ENCODE measurements at places on chromosomes 7 and 10.

DNA sequence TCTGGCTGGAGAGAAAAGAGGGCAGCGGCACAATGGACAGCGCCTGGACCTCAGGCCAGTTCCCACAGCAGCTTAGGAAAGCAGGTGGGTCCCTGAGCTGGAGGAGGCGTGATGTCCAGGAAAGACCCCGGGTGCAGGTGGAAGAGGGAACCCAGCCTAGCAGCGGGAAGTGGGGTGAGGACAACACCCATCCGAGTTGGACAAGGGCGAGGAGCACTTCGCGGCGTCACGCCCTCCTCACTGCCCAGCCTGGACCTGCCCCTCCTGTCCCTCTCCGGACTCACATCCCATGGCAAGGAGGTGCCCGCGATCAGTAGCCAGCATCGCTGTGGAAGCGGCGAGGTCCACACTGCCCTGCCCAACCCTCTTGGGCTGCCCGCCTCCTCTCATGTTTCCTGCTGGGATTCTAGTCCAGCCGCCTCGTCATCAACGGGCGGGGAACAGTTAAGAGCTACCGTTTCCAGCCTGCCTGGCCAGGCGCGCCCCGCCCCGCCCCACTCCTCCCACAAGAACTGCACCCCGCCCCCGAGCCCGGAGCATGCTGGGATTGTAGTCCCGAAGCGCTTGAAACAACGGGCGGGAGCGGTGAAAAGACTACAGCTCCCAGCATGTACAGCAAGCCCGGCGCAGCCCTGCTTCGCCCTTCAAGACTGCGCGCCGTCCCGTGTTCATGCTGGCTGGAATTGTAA, 930.6 kb upstream of the ZNF722 start:
- DNase-seq, result no peak

- no peak for DNase-seq
Measured at GRCh38 chr7:4960363-4960762, 1.4 kb upstream of the MMD2 start.

GRCh38 chr7:100215895-100216294, 3.9 kb upstream of the PVRIG start:
- no peak for DNase-seq

DNA sequence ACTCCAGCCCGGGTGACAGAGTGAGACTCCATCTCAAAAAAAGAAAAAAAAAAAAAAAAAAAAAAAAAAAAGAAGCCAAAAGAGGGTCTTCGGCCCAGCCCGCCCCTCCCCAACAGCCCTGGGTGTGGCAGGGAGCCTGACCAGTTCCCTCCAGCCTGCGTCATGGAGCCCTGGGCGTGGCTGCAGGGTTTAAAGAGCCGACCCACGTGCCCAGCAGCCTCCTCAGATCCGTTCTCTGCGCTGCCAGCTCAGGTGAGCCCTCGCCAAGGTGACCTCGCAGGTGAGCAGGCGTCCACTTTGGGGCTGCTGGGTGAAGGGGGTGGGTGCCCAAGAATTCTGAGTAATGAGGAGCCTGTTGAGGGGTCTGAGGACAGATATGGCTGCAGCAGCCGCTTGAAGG, at the start of gene FXYD4:
Gene FXYD4 (plus strand): TSS at position 219 of the 400 bp plus-strand sequence. CDS start 2,111 bp downstream, outside the sequence.
- DNase-seq, result no peak

GRCh38 chr10:18738835-18739234, 79.6 kb downstream of the ARL5B start:
- no peak for DNase-seq

DNA sequence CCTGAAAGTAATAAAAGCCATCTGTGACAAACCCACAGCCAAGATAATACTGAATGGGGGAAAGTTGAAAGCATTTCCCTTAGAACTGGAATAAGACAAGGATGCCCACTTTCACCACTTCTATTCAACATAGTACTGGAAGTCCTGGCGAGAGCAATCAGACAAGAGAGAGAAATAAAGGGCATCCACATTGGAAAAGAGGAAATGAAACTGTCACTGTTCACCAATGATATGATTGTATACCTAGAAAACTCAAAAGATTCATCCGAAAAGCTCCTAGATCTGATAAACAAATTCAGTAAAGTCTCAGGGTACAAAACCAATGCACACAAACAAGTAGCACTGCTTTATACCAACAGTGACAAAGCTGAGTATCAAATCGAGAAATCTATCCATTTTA, 581.7 kb upstream of the TEX47 start:
- no peak for DNase-seq

DNA sequence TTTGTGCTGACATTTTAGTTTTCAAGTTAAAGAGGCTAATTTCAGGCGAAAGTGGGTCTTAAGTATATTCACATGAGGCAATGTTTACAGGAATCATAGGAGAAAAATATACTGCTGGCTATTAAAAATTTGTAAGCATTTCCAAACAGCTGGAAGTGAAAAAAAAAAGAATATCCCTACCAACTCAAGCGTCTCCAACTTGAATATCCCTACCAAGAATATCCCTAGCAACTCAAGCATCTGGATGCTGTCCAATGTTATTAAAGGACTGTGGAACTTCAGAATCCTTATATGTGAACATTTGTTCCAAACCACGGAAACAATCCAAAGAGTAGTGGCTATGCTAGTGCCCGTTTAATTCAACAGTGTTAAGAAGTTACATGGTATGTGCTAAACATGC, 1303.0 kb downstream of the GATA3 start:
- no peak for DNase-seq

DNA sequence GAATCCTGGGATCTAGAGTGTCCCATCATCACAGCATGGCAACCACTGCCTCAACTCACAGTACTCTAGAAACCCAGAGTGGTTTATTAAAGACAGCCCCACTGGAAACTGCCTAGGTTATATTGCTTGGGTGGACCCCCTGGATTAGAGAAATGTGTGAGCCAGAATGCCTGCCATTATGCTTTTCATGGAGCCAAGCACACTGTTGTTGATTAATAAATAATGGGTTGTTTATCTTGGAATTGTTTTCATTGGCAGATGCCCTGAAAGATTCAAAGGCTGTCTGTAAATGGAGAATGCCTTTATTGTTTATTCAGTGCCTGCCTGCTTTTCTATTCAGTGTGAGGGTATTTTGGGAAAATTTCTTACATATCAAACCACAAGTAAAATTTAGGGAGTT, 52.1 kb downstream of the GNAI1 start:
- no peak for DNase-seq

- DNase-seq, result no peak
Measured at GRCh38 chr7:126443951-126444350, 808.8 kb downstream of the GRM8 start.

GRCh38 chr7:134197345-134197744, 70.2 kb downstream of the LRGUK start:
- no peak for DNase-seq

DNA sequence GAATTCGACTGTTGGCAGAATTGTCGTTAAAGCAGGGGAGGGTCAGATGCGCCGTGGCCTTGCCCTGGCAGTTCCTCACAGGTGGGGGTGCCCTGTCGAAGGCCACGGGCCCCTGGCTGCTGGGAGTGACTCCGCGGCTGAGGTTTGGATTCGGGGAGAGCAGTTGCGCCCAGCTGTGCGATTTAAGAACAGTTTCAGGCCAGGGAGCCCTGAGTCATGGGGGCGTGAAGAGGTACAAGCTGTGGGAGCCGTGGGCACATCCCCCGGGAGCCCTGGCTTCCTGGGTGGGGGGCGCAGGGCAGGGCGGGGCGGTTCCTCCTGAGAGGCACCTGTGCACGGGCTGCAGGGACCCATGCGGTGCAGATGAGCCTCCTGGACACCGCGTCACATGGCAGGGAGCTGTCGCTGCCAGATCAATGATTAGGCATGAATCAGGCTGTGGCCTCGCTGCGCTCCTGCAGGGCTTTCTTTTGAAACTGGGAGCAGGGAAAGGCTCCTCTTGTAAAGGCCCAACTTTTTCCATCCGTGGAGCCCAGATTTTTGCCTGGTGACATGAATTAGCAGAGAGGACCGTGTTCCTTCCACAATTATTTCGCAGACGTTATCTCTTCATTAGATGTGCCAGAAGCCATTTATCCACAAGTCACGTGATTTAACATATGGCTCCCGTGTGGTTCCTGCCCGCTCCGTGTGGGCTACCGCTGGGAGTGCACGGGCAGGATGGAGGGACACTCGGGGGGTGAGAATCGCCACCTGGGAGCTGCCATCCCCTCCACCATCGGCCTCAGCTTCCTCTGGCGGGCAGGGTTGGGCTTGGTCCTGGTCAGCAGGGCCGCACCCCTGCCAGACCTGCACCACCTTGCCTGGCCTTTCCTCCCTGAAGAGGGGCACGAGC, 918 bp downstream of the PWWP2B start:
- no peak for DNase-seq

Data from effector memory CD4-positive, alpha-beta T cell (primary cell).